ENCODE measurements at places on chromosomes 12 and 14. TPM values are rescaled to one million over a fixed set of nuclear protein-coding genes. Genes with fewer than 3 reads are reported as not detected.

Gene NGB
- polyA plus RNA-seq, result not detected

Gene MIP
- 0.15 TPM for polyA plus RNA-seq

Gene CCDC60
- 1.6 TPM for polyA plus RNA-seq

- no peak for DNase-seq
Observed at GRCh38 chr14:54919330-54919729, 16.7 kb upstream of the GCH1 start.

Gene ADAMTS20
- 0.06 TPM for polyA plus RNA-seq

- DNase-seq, result no peak
Observed at GRCh38 chr12:39505023-39505422, 62.1 kb upstream of the KIF21A start.

- DNase-seq, result no peak
Observed at GRCh38 chr14:64733899-64734298, 29.7 kb downstream of the PLEKHG3 start.

DNA sequence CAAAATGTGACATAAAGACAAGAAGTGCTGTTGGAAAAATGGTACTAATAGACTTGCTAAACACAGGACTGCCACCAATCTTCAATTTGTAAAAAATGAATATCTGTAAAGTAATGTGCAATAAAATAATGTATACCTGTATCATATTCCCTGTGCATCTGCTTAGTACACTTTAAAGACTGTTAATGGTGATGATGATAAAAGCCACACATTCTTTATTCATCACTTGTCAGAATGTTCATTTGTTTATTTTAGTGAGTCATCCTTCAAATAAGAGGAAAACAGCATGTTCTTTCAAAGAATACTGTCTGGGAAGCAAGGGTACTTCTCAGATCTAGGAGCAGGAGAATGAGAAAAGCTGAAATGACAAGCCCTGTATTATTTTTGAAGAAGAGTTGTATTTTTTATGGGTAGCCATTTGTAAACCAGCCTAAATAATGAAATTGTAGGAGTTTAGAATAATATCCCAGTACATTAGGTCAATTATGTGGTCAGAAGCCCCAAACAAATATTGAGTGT is 78.3 kb upstream of the PSMA6 start:
- no peak for DNase-seq

DNA sequence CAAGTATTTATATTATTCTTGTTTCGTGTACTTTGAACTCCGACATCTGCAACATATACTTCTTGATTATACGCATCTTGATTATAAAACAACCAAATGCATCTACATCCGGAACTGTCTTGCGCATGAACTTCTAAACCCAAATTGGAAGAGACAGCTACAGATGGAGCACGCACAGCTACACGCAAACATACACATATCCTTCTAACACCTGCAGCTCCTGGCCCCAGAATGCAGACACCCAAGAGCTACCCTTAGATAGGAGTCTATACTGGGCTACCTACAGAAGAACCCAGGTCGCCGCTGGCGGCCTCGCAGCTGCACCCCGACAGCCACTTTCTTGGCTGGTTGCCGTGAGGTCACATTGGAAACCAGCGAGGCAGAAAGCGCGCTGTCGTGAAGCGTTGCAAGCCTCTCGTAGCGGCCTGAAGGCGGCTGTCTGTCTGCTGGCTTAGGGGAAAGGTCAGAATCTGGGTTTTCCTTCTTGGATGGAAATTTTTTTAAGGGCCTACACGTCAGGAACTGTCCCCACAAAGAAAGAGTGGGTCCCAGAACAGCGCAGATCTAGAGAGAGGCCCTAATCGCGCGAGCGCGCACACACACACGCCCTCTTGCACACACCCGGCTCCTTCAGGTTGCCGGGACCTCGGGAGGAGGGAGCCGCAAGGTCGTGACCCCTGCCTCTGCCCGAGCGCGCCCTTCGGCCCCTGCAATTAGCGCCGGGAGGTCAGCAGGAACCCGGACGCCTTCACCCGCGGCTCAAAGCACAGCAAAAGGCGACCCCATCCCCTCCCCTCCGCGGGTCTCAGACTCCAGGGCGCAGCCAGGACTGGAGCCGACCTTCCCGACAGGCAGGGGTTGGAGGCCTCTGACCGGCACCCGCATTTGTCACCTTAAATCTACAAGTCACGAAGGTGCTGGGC is 17.0 kb downstream of the TBX3 start:
- no peak for DNase-seq

Gene ANKLE2
- 68.0 TPM for polyA plus RNA-seq

DNA sequence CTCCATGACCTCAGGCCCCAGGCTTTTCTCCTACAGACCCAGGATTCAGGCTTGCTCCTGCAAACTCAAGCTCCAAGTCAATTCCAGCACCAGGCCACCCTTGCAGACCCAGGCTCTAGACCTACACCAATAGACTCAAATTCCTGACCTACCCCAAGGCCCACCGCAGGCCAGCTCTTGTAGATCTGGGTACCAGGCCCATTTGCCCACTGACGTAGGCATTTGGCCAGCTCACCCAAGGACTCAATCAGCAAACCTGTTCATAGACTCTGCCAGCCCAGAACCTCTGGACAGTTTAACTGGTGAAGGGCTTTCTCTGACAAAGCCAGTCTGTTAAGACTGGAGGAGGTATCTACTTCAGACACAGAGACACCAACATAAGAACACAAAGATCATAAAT is 52.3 kb downstream of the SPTSSA start:
- DNase-seq, result no peak

GRCh38 chr12:63882844-63883243 is 38.3 kb downstream of the SRGAP1 start:
- DNase-seq, result no peak

GRCh38 chr14:99902925-99903324 is 109.7 kb downstream of the EML1 start:
- DNase-seq, result no peak

Gene GPR137C
- polyA plus RNA-seq, result 4.8 TPM

DNA sequence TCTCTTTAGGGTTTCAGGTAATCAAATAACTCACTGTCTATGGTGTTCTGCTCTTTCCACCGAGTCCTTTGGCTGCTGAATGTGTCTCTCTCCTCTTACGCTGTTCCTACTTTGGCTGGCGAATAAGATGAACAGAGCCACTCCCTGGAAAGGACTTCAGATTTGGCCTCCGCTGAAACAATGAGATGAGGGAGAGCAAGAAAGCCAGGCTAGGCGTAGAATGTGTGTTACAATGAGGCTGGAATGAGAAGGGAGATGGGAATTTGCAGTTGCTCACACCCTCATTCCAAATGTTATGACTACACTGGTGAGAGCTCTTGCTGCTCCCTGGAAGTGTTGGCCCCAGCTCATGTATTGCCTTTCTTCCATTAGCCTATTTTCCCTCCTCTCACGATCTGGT is at the start of gene MFAP5:
TSS of gene MFAP5 (minus strand) at position 234 of the 400 bp plus-strand sequence. CDS start 722 bp downstream, outside the sequence.
- no peak for DNase-seq

GRCh38 chr12:51751661-51752060 is 96.9 kb downstream of the FIGNL2 start:
- peak; percentile 42 for DNase-seq

Gene PRPH
- 0.80 TPM for polyA plus RNA-seq

DNA sequence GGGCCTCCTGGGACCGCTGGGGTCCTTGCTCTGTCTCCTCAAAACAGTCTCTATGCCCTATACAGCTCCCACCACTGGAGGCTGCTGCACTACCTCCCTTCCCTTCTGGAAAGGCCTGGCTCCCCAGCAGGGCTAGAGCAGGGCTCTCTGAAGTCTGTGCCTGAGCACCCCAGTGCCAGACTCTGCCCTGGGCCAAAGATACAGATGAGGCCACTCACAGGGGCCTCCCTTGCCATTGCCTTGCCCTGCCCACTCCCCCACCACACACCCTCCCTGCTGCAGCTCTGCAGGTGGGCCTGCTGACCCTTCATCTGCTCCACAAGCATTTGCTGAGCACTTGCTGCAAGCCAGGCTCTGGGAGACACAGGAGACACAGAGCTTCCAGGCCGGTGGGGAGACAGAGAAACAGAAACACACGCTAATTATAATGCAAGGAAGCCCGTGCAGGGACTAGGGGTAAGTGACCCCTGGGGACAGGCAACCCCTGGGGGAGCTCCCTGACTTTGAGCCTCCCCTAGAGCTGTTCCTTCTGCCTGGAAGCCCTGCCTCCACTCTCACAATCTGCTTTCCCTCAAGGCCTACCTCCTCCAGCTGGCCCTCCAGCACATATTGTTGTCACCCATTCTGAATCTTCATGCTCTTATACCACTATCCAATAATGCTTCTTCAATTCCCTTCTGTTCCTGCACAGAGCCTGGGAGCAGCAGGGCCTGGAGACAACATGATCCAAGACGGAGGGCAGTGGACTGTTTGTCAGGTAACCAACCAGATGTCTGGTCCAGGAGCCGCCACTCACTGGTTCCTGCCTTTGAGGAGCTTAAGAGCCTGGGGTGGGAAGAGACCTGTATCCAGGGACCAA is 32.6 kb upstream of the PNMA1 start:
- DNase-seq, result no peak

- DNase-seq, result no peak
Observed at GRCh38 chr14:32190673-32191072, 11.2 kb upstream of the RNU6-7 start.

GRCh38 chr12:3744229-3744901 is 8.5 kb downstream of the CRACR2A start:
- DNase-seq, result no peak

GRCh38 chr14:101914083-101914482 is 50.3 kb upstream of the DYNC1H1 start:
- no peak for DNase-seq

GRCh38 chr14:100566119-100566518 is 21.1 kb downstream of the BEGAIN start:
- DNase-seq, result no peak

- no peak for DNase-seq
Observed at GRCh38 chr14:24857277-24857676, 192.7 kb downstream of the STXBP6 start.

DNA sequence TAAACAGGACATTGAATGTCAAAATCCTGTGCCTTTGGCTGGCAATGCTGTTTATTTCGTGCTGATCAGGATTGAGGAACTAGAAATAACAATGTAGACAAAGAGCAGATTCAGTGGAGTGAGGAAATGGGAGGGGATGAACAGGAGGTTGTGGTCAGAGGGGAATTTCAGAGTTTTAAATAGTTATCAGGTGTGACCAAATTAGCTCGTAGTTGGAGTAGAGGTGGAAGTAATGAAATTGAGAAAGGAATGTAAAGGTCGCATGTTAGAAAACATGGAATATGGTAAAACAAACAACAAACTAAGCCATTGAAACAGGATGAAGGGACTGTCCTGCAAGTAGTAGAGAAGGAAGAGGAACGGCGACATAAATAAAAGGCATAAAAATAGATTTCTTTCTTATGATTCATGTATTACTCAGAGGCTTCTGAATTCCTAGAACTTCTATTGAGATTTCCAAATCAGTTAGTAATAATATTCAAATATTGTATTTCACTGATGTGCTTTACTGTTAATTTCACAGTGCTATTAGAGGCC is 9.5 kb upstream of the SAV1 start:
- DNase-seq, result no peak

Gene RTL1
- polyA plus RNA-seq, result 2.4 TPM

Gene TAS2R9
- not detected for polyA plus RNA-seq

DNA sequence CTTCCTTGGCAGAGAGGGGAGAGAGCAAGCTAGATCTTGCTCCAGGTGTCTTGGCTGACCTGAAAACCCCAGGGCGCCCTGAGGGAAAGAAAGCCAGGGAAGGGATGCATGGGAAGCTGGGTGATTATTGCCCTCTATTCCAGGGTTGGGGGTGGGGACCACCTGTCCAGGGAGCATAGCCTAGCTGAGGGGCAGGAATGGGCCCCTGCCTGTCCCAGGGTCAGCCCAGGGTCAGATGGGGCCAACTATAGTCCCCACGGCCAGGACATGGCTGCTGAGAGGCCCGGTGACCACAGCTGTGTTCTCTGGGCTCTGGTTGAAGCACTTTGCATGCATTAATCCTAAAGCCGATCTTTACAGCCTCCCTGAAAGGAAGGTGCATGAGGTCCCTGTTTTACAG is 30.1 kb upstream of the ZFP36L1 start:
- DNase-seq, result no peak

Gene TSPAN19
- polyA plus RNA-seq, result 0.38 TPM

Gene RD3L
- 0.21 TPM for polyA plus RNA-seq

DNA sequence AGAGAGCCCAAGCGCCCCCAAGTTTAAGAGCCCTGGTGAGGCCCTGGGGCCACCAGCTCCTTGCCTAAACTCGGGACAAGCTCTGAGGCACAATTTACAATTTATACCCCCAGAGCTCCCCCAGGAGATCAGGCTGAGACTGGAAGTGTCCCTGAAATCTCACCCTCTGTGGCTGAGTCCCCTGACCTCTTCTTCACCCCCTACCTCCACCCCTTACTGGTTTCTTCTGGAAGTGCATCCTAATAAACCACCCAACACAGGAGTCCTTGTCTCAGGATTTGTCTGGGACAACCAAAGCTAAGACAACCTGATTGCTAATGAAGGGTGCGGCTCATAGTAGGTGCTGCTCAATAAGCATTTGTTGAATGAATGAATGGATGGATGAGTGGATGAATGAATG is 206.4 kb downstream of the BCL11B start:
- DNase-seq, result no peak

Gene PRICKLE1
- polyA plus RNA-seq, result 51.9 TPM

Gene KRT80
- polyA plus RNA-seq, result 1.9 TPM

DNA sequence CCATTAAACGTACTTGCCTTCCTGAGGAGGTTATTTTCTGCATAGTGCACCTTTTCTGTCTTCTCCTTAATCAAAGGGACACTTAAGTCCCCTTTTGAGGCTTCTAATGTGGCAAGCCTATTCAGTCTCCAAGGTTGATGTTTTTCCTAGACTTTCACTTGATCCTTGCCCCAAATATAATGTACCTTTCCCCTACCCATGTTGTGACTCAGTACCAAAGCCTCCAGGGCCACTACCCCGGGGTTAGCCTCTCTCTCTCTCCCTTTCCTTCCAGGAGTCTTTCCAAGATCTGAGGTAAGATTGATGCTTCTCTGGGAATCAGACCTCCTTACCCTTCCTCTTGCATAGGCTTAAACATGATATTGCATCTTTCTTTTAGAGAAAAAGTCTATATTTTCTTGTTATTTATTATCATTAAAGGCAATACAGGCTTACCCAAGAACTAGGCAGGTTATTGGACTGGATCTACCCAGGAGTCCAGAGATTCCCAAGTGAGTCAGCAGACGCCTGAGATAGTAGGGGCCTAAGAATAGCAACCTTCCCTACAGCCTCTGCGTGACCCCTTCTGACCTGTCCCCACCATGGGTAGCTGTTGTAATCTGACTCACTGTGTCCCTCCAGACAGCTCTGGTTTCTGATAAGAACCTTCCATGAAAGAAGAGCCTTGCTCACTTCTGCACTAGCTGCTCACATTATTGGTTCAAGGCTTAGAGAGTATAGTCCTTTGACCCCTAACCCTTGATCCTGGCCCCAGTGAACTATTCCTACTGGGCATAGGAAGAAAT is 172.9 kb downstream of the ZFP36L1 start:
- no peak for DNase-seq

Gene LRRC9
- polyA plus RNA-seq, result 0.90 TPM

GRCh38 chr12:4119157-4119761 is 154.3 kb upstream of the CCND2 start:
- DNase-seq, result no peak

Gene AQP6
- polyA plus RNA-seq, result 0.22 TPM

DNA sequence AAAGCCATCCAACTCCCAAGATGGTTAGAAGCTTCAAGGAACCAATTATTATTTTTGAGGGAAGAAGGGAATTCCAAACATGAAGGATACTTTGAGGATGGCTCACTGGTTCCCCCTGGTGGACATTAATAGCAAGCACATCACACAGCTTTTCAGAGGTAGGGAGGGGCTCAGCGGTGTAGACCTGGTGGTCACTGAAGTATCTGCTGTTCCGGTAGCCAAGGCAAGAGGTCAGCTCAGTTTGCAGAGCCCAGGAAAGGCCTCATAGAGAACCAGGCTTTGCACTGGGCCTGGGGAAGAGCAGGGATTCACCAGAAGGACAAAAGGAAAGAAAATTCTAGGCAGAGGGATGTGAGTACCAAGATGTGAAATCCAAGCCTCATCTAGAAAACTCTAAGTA is 118.7 kb downstream of the KSR2 start:
- DNase-seq, result no peak

Measured in right lung (tissue), 10 donors.